ENCODE measurements at places on chromosomes 7 and 10.

- DNase-seq, result no peak
Observed at GRCh38 chr7:115822801-115823200, 207.8 kb downstream of the TFEC start.

- no peak for DNase-seq
Observed at GRCh38 chr10:58833771-58834561, 321.3 kb downstream of the BICC1 start.

- DNase-seq, result no peak
Observed at GRCh38 chr10:30782157-30782536, 152.6 kb upstream of the LYZL2 start.

GRCh38 chr10:60073781-60074656, 167.7 kb upstream of the CCDC6 start:
- DNase-seq, result no peak

DNA sequence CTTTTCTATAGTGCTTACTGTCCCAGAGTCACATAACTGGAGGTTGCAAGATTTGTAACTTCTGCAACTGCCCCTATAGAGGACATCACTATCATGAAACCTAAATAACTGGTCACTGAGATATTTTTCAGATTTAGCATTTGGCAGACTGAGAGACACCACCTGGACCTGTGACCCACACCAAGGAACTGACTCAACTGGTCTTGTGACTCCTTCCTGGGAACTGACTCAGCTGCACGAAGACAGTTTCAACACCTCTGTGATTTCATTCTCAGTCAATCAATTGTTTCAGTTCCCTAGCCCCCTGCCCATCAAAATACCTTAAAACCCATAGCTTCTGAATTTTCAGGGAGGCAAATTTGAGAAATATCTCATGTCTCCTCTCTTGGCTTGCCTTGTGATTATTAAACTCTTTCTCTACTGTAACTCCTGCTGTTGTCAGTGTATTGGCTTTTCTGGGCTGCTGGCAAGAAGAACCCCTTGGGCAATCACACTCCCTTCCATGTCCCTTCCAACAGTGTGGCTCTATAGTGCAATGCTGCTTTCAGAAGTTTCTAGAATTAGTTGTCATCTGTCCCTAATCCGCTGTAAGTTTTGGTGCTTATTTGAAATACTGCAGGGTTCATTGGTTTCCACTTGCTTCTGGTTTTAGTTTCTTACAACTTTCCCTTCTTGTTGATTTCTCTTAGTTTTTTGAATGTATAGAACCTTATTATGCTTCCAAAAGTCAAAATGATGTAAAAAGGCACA, 127.8 kb upstream of the ADCY1 start:
- no peak for DNase-seq

GRCh38 chr10:73586583-73586984, 4.6 kb downstream of the USP54 start:
- DNase-seq, result no peak

DNA sequence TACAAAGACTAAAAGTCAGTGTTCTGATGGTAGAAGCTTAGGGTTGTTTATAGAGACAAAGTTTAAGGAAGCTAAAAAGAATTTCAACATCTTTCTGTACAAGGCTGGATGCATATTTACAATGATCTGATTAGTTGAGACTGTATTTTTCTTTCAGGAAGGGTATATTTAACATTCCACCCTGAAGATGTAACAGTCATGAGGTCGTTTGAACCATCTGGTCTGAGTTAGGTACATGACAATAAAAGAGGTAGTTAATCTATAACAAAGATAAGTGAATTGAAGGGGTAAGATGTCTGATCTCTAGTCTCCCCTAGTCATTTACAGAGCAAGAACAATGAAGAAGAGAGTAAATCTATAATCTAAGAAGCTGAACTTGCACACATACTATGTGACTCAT, 821.2 kb downstream of the CNTNAP2 start:
- DNase-seq, result no peak

- DNase-seq, result no peak
Observed at GRCh38 chr7:138564365-138564764, 104.3 kb downstream of the TRIM24 start.

- DNase-seq, result no peak
Observed at GRCh38 chr10:88990384-88991160, at the start of gene FAS. TSS of gene FAS (plus strand) at chr10:88990798. CDS start at chr10:88990877, 79 bp downstream.

DNA sequence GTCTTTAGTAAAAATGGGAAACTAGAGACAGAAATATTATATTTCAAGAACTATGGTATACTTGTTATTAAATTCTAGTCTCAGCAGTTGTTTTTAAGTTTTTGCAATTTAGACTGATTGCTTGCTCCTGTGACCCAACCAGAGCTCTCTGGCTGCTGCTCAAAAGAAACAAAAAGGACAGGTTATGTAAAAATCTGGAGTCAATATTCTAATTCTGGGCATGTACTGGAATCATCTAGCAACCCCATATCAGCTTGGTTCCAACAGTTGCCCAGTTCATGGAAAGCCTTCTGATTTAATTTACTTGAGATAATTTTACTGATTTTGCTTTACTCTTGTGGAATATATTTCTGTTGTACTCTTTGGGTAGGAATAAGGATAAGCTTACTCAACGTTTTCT, 10.3 kb downstream of the KCP start:
- no peak for DNase-seq

- no peak for DNase-seq
Observed at GRCh38 chr7:100887516-100888290, 1.8 kb downstream of the UFSP1 start.

GRCh38 chr7:155597753-155598140, 46.7 kb upstream of the RBM33 start:
- no peak for DNase-seq

DNA sequence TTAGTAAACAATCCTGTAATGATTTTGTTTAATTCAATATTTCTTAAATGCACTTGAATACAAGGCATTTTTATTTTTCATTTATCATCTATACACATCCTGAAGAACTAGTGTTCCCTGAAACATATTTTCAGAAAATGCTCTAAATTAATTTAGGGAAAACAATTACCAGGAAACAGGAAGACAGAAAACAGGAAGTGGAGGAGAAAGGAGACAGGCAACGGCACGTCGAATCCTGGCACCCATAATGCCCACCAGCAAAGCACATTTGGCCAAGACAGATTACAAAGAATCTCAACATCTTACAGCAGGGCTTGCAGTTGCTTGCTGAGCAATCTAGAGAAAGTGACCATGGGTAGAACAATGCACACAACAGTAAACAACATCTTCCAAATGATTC, 571.1 kb downstream of the GRID1 start:
- no peak for DNase-seq

DNA sequence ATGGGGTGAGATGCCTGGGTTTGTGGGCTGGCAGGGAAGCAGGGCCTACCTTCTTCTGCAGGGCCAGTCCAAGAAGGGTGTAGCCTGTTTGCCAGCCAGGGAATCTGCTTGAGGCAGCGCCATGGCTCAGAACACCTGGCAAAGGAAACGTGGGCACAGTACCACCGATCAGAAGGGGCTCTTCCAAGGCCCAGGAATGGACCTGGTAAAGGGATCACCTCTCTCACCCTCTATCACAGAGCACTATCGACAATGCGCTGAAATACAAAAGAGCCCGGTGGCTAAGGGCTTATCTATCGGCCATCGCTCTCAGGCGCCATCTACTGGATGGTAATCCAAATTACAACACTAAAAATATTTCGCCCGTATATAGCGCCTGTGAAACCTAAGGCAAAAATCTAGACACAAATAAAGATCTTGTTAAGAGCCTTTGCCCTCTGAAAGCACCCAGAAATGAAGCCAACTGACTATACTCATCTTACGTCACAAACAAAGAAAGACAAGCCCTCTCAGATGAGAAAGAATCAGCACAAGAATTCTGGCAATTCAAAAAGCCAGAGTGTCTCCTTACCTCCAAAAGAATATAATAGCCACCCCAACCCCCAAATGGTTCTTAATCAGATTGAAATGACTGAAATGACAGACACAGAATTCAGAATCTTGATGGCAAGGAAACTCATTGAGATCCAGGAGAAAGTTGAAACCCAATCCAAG, 217.8 kb upstream of the HPS1 start:
- no peak for DNase-seq

GRCh38 chr10:114881417-114881816, 56.6 kb upstream of the TRUB1 start:
- DNase-seq, result no peak

GRCh38 chr7:1055491-1055955, 11.2 kb downstream of the GPR146 start:
- DNase-seq, result no peak

- DNase-seq, result no peak
Observed at GRCh38 chr7:16021851-16022250, 335.4 kb upstream of the MEOX2 start.

DNA sequence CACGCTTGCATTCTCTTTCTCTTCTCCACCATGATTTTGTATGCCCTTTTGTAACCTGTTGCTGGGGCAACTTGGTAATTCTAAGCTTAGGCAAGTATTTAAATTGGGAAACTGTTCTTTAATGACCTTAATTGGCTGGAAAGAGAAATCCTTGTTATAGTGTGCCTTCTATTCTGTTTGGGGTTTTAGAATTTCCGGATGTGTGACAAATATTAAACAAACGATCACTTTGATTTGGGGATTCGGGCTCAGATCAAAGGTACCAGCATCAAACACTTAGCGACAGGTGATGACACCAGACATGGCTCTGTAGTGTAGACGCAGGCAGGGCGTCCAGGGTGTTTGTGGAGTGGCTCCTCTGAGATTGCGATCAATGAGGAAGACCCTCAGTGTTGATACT, 55.0 kb downstream of the RAB11FIP2 start:
- no peak for DNase-seq

DNA sequence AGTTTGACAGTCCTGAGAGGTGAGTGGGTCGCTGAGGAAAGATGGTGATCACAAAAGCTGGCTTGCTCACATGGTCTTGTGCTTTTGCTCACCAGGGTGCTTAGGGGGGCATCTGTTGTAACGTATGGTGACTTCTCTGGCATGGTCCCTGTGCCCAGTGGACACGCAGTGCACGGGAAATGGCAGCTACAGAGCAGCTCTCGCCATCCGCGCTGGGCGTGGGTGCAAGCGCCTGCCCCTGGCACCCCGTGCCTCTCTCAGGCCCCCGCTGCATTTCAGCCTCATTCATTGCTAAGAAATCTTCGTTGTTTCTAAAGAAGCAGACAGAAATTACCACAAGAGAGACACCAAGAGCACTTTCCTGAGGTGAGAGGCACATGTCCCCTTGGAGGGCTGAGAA, 101.2 kb downstream of the FANK1 start:
- DNase-seq, result no peak

DNA sequence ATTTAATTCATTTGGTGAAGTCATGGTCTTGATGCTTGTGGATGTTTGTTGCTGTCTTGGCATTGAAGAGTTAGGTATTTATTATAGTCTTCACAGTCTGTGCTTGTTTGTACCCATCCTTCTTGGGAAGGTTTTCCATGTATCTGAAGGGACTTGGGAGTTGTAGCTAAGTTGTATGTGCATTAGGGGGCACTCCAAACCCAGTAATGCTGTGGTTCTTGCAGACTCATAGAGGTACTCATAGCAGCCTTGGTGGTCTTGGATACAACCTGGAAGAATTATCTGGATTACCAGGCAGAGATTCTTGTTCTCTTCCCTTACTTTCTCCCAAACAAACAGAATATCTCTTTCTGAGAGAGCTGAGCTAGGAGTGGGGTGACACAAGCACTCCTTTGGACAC, 93.2 kb downstream of the ADCYAP1R1 start:
- no peak for DNase-seq

GRCh38 chr10:106959521-106959920, 205.0 kb downstream of the SORCS1 start:
- DNase-seq, result no peak

- DNase-seq, result no peak
Observed at GRCh38 chr7:86574006-86574405, 69.7 kb upstream of the GRM3 start.

- DNase-seq, result no peak
Observed at GRCh38 chr10:4195213-4195612, 410.2 kb upstream of the KLF6 start.

- DNase-seq, result no peak
Observed at GRCh38 chr10:102269017-102269416, 23.7 kb downstream of the GBF1 start.

DNA sequence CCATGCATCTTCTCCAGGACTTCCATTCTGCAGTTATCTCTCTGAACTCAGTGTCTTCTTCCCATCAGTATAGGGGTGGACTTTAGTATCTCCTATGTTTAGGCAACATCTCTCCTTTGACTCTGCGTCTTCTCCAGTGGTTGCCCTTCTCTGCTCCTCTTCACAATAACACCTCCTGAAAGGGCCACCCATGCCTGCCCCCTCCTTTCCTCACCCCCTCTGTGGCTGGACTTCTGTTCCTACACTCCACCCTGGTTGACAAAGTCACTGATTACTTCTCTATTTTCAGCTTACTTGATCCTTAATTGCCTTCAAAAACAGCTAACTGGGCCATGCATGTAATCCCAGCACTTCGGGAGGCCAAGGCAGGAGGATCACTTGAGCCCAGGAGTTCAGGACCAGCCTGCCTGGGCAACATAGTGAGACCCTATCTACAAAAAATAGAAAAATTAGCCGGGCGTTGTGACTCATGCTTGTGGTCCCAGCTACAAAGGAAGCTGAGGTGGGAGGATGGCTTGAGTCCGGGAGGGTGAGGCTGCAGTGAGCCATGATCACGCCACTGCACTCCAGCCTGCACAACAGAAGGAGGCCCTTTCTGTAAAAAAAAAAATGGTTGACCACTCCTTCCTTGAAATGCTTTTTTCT, 13.7 kb downstream of the SRGN start:
- no peak for DNase-seq

GRCh38 chr10:43038783-43039623, 37.9 kb upstream of the RET start:
- no peak for DNase-seq

DNA sequence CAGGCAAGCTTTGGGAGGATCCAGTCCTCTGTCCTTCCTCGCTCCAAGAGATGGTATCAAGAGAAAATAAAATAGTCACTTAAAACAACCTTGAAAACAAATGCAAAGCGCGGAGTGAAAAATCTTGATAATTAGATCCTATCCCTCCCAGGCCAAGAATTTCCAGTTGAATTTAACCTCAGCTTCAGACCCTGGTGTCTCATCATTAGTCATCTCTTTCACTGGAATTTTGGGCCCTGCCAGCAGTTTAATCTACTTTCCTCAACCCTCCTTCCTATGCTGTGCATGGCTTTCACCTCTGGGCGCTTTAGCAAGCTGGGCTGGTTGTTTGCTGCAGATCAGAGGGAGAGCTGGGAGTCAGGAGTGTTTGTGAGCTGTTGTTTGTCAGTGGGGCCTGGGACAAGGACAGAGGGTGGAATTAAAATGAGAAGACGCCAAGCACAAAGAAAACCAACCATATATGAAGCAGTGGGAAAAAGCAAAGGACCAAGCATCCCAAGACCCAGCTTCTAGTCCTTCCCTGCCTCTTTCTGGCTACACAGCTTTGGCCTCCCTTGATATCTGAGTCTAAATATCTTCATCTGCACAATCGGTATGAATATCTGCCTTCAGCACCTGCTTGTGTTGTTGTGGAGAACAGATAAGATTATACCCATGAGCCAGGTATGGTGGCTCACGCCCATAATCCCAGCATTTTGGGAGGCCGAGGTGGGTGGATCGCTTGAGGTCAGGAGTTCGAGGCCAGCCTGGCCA, 13.5 kb downstream of the MYOF start:
- no peak for DNase-seq

DNA sequence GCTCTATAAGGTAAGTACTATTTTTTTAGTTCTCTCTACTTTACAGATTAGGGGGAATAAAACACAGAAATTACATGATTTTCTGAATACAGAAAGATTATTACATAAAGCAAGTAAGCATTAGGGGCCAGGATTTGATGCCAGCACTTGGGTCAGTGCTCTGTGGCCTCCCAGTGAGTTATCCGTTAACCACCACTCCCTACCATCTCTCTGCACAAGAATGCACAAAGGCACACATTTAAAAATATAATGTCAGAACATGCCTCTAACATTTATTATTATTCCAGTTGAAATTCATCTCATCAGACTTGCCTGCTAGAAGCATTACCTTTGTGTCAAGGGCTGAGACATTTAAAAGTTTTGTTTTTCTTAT, 59.0 kb downstream of the MET start:
- DNase-seq, result no peak
